Cortex of kidney (tissue), 1 donor: ENCODE measurements at places on chromosomes 4 and X.

DNA sequence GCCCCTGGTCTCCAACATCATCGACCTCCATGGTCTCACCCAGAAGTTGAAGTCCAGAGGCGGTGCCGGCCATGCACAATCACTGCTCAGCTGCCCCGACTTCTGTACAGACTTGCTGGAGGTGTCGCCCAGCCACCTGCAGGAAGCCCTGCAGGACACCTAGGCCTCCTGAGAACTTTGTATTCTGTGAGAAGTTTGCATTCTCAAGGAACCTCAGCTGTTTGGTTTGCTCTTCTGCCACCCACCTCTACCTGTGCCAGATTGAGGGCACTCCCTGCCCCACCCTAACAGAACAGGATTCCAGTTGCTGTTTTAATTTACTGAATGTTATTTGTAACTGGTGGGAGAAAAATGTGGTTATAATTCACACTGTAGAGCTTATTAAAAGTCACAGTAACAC lies 46.8 kb downstream of the TRIM61 start:
- no peak for DNase-seq

DNA sequence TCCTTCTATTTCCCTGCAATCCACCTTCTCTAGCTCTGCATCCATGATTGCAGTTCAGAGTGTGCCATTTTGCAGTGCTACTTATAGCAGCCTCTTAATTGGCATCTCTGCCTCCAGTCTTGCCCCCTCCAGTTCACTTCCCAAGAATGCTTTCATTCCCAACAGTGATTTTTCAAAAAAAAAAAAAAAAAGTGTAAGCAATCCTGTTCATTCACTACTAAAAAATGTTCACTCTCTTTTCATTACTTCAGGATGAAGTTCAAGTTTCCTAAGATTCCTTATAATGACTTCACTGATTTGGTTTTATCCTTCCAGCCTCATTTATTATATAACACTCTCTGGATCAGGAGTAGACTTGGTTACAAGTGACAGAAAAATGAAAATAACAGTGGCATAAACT lies 124.7 kb upstream of the LNX1 start:
- DNase-seq, result no peak

- no peak for DNase-seq
Observed at GRCh38 chr4:125421547-125421946, 106.8 kb downstream of the FAT4 start.

DNA sequence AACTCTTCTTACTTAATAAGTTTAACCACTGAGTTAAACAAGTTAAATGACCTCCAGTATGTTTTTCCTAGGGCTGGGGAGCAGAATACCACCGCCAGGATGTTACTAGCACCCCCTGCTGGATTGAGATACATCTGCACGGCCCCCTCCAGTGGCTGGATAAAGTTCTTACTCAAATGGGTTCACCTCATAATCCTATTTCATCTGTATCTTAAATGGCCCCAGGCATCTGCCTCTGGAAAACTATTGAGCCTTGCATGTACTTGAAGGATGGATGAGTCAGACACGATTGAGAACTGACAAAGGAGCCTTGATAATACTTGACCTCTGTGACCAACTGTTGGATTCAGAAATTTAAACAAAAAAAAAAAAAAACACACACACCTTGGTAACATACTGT lies 61.5 kb upstream of the MMAA start:
- no peak for DNase-seq

- DNase-seq, result no peak
Observed at GRCh38 chrX:123871309-123871708, 11.5 kb downstream of the XIAP start.

DNA sequence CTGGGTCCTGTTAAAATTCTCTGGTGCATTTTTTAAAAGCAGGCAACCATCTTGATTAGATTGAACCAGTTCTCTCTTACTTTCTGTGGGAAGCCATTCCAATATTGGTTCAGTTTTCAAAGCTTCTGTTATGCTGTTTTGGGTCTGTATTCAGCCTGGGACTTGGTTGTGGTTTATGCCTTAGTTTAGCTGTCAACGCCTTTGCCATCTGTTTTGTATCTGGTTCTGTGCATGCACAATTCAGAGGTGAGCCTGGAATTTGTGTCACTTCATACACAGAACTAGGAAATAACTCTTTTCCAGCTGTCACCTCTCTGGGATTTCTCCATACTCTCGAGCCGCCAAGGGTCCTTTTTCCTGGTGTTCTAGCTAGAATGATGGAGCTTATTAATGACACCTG lies 46.2 kb downstream of the STAP1 start:
- no peak for DNase-seq

DNA sequence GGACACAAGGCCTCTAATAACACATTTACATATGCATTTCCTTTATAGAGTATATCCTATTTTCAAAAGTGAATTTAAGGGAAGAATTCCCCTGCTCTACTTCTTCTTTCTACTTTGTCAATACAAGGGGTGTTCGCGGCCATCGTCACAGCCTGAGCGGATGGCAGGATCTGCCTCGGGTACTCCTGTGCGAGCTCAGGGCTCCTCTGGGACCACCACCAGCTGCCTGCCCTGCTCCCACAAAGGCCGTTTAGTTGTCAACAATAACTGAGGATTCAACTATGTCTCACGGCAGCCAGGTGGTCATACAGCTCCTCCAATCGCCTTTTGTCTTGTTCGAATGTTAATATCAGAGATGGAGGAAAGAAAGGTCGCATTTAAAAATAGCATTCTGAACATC lies 228.2 kb upstream of the TENM3 start:
- DNase-seq, result no peak

GRCh38 chr4:153763404-153763803 lies 3.6 kb upstream of the RNF175 start:
- no peak for DNase-seq

DNA sequence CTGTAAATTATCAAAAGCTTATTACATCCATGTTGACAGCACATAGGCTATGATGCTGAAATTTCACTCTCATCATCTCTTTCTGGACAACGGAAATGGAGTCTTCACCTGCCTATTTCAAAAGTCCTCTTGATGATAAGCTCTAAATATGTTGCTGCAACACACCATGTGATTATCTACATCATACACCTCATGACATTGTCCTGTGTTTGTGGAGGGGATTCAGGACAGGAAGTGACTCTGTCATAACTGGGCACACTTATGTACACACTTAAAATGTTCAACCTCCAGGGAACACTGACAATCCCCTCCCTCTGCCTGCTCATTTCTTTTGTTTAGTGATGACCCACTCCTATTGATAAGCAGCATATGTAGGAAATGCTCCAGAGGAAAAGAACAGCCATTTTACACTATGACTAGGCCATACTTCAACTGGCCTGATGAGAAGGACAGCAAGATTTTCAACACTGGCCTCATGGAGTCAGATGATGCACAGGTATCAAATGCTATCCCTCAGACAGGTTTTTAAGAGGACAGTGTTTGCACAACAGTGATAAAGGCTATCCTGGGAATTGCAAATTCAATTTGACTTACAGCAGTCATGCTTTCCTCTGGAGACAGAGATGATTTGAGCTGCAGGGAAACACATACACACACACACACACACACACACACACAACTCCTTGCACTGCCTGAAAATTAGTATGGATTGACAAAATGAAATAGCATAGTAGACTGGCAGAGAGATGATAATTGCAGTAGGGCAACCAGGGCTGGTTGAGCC lies 163.3 kb upstream of the RASGEF1B start:
- no peak for DNase-seq

DNA sequence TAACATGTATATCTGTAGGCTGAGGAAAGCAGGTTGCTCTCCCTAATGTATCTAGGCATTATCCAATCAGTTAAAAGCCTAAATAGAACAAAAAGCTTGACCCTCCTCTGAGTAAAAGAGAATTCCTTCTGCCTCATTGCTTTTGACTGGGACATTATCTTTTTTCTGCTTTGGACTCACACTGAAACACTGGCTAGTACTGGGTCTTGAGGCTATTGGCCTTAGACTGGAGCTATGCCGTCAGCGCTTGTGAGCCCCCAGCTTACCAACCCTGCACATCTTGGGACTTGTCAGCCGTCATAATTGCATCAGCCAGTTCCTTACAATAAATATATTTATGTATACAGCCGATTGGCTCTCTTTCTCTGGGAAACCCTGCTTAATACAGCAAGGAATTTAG lies 206.8 kb upstream of the ARHGAP24 start:
- DNase-seq, result no peak

DNA sequence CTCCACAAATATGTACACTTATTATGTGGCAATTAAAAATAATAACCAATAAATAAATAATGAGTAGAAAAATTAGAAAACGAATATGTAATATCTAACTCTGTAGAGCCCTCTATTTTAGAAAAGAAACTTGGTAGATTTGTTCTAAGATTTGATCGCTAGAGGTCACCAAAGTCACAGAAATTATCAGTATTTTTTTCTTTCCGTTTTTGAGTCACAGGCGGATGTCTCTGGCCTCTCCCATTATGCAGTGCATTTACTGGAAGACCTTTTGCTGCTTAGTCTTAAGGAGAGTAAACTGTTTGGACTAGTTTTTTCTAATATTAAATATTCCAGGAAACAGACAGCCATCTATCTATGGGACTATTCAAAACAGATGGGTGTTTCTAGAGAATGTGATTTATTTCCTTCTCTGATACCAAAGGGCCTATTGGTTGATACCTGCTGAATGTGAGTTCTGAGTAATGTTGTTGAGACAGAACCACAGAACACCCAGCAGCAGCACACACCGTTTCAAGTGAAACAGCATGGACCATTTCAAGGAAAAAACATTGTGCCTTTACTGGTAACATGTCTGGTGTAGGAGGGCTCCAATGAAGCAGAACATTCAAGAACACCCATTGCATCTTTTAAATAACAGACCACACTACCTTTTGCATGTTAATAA lies 34.0 kb upstream of the GYPA start:
- DNase-seq, result no peak

- no peak for DNase-seq
Observed at GRCh38 chr4:80049813-80050534, 23.1 kb downstream of the ANTXR2 start.

- no peak for DNase-seq
Observed at GRCh38 chr4:179671609-179672008, 2229.4 kb upstream of the AGA start.

DNA sequence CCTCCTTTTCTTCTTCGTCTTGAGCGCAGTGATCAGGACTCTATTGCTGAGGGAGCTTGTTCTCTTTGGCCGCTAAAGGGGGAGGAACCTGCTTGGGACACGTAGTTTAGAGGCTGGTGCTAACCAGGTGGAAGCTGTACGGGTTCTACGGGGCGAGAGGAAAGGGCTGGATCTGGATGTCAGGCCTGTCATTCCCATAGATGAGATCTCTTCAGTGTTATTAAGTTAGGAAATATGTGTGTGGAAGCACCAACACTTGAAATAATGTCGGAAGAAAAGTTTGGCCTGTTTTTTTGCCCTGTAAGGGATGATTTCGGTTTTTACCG lies 643 bp downstream of the SRP72 start:
- DNase-seq, result no peak

DNA sequence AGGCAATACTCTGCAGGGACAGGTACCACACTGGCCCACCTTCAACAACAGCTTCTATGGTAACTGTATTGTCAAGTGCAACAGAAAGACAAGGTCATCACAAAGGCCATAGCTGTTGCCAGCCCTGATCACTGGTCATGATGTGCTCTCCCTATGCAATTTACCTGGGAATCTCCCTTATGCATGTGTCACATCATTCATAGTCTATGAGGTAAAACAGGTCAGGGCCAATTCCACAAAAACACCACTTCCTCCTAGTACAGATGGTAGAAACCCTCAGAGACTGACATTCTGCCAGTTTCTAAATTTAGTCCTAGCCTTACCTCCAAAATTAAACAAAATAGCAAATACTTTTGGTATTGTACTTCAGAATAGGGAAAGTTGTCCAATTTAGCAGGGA lies 132.8 kb downstream of the MGST2 start:
- DNase-seq, result no peak

GRCh38 chr4:180913750-180914149 lies 1329.5 kb upstream of the TENM3 start:
- DNase-seq, result no peak

GRCh38 chr4:181611946-181612600 lies 631.1 kb upstream of the TENM3 start:
- DNase-seq, result no peak

- DNase-seq, result no peak
Observed at GRCh38 chr4:77446601-77447000, 159.0 kb upstream of the CXCL13 start.

DNA sequence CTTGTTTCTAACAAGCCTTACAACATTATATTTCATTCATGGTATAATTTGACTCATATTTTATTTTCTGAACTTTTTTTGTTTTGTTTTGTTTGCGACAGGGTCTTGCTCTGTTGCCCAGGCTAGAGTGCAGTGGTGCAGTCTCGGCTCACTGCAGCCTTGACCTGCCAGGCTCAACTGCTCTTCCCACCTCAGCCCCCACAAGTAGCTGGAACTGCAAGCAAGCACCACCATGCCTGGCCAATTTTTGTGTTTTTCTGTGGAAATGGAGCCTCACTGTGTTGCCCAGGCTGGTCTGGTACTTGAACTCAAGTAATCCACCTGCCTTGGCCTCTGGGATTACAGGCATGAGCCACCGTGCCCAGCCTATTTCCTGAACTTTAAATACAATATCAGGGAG lies 42.5 kb downstream of the GRID2 start:
- DNase-seq, result no peak

- no peak for DNase-seq
Observed at GRCh38 chrX:20712811-20713210, 446.1 kb upstream of the RPS6KA3 start.

GRCh38 chr4:188959424-188959823 lies 820.2 kb downstream of the TRIML1 start:
- DNase-seq, result no peak

- DNase-seq, result no peak
Observed at GRCh38 chrX:55039471-55039870, 8.7 kb upstream of the ALAS2 start.

DNA sequence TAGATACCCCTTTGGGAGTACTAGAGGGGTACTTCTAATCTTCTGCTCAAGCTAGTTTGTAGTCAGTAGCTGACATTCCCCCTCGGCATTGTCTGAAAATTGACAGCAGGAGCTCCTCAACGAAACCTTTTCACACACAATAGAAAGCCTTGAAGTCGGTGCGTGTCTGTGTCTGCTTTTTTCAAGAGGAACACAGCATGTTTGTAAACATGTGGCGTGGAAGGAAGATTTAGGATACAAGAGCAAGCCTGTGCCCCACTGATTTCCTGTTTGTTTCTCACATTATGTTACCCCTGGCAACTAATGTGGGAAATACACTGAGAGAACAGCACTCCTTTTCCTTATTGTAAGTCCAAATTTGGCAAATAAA lies 252.6 kb downstream of the ANKRD50 start:
- no peak for DNase-seq

DNA sequence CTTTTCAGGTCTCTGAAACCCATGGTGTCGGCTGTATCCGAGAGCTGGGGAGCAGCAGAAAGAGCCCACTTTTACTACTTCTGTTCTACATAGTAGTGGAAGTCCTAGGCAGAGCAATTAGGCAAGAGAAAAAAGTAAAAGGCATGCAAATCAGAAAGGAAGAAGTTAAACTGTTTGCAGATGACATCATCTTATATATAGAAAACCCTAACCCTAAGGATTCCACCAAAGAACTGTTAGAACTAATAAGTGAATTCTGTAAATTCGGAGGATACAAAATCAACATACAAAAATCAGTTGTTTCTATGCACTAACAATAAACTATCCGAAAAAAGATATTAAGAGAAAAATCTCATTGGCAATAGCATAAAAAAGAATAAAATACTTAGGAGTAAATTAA lies 95.3 kb downstream of the POLA1 start:
- DNase-seq, result no peak
